Stimulated activated CD4-positive, alpha-beta T cell treated with anti-CD3 and anti-CD28 coated beads, Interleukin-4, amount 100 ng/mL, for 1 hour (primary cell): ENCODE measurements at places on chromosomes 2 and 18.

GRCh38 chr2:5618271-5618670 lies 73.9 kb upstream of the SOX11 start:
- DNase-seq: no peak

- no peak for DNase-seq
These were observed 256.2 kb upstream of the CDH20 start for GRCh38 chr18:61076986-61077385.

DNA sequence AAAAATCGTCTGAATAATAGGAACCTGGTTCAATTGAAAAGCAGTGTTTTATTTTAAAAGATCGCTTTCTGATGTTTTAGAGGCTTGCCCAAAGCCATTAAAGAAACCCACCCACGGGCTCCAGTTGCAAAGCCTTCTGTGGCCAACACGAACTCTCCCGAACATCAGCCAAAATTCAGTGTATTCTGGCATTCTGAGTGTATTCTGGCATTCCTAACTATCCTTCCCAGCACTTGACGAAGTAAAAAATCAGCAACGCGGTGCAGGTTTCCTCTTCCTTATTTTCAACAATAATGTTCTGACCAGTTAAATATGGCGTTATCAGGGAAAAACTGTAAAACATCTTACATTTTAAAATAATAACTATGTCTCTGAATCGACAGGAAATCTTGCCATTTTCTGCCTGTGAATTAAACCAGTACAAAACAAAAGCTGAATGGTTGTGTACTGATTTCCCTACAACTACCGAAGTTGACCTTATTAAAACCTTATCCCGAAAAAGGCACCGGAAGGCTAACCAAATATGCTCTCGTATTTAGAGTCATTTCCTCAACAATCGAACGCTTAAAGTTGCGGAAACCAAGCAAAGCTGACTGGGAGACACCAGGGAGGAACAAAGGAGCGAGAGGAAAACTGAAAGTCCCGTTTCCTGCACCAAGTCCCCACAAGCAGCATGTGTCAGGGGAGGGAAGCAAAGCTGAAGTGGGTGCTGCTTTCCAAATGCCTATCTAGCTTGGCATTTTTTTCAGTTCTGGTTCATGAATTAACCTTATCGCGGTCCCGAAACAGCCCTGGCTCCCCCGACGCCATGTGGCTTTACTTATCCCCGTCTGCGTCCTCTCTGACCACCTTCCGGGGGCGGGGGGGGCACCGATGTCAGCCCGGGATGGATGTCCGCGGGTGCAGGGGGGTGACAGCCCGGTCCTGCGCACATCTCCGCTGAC lies 44.3 kb downstream of the ZNF516 start:
- DNase-seq: no peak

DNA sequence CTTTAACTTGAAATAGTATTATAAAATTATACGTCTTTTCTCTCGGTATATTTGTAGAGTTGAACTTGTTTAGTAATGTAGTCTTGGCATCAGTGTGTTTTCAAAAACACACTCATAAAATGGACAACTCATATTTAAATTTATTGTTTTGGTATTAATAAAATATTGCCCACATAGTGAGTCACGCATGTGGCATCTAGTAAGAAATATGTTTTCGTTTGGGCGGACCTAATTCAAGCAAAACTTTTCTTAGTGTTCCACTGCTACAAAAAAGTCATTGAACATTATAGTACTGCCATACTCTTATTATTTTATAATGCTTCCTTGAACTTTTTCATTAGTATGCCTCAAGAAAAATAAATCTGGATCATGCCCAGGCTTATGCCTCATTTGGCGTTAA lies 31.1 kb upstream of the FAM237A start:
- no peak for DNase-seq

GRCh38 chr2:198991431-198991830 lies 466.3 kb downstream of the SATB2 start:
- DNase-seq: no peak

GRCh38 chr2:155525199-155525598 lies 807.3 kb downstream of the NR4A2 start:
- no peak for DNase-seq
